ENCODE measurements at places on chromosomes 6 and 20.

- no peak for DNase-seq
These were observed 55.6 kb upstream of the BEND6 start for GRCh38 chr6:56899311-56899710.

- no peak for DNase-seq
These were observed 27.8 kb upstream of the MYCT1 start for GRCh38 chr6:152669895-152670294.

DNA sequence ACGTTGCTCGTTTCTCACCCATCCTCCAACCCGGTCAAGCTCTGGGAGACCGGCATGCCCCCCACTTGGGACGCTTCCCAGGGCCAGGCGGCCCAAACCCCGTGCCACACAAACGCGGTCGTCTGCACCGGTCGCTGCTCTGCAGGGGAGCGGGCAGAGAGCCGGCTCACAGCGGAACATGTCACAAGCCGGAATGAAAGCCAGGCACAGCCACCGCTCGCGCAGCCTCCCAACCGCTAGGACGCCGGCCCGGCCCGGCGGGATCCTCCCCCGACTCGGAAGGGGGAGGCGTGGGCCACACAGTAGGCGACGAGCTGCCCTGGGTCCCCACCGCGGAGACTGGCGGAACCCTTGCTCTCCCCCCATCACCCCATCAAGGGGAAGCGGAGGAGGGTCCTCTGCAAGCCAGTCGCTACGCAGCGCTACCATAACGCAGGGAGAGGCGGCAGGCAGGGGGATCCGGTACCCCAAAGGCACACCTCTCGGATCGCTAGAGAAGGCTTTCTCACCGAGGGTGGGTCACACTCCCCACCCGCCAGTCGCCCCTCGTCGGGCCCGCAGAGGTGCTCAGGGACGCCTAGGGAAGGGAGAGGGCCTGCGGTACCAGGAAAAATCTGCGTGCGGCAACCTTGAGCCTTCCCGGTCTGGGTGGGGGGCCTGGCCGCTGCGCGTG lies 768.4 kb upstream of the DEFB115 start:
- no peak for DNase-seq

- no peak for DNase-seq
These were observed 31.4 kb downstream of the TBC1D32 start for GRCh38 chr6:121302882-121303281.

DNA sequence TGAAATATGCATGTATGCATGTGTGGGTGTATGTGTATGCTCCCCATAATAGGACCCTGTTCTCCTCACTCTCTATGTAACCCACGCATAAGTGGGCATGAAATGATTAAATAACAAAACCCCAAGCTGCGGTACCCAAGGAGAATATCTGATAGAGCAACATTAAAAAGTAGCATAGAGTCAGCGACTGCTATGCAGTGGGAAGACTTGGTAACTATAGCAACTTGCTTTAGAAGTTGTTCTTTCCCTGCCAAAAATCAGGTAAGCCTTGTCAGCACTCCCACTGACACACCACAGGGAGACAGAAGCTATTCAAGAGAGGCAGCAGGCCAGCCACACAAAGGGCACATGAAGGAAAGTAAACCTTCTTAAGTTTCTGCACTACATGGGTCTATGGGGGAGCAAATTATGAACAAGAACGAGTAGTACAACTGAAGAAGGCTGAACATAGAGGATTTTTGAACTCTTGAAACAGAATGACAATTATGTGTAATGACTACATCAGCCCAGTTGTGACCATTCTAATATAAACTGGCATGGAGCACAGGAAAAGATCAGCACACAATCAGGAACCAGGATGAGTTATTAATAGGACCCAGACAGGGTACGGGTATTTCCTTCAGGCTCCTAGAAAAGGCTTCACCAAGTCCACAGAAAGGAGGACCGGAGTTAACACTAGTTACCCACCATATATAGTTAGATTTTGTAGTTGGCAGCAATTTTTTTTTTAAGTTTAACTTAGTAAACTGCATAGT lies 89.9 kb downstream of the GPR6 start:
- no peak for DNase-seq

DNA sequence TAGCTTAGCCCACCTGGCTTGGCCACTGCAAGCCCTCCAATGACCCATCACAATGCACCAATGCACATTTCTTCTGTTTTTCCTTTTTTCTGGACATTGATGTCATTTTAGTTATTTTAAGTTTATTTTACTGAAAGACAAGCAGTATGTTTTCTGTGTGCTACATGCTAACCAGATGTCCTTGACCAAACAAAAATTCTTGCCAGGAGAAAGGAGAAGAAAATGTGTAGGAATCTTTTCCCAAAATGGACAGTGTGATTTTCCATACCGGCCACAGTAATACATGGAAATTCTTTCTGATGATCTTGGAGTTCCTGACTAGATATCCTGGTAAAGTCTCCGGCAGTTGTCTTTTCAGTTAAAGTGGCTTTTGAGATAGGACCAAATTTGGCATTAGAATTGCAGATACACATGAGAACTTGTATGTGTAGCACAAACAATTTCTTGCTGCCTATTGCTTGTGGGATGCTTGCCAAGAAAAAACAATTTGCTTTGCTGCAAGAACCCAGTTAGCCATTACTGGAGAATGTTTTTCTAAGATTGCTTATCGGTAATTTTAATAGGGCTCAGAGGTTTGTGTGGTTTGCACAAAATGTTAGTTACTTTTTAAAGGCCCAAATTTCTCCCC lies 696.5 kb upstream of the CITED2 start:
- DNase-seq = no peak

- no peak for DNase-seq
These were observed 20.9 kb downstream of the COL9A3 start for GRCh38 chr20:62837790-62838127.

DNA sequence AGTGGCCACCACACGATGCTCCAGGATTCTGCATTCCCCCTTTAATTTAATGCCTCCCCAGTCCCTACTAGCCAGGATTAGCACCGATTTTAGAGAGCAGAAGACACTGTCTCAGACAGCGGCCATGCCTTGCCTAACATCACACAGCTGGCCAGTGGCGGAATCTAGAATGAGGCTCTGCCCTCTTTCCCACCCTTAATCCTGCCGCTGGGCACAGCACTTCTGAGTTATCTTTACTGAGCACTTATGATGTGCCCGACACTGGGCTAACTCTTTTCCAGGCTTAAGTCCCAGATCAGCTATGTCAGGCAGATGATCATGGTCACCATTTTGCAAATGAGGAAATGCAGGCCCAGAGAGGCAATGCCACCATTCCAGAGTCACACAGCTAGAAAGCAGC lies 5.6 kb upstream of the BPIFA2 start:
- DNase-seq = no peak

DNA sequence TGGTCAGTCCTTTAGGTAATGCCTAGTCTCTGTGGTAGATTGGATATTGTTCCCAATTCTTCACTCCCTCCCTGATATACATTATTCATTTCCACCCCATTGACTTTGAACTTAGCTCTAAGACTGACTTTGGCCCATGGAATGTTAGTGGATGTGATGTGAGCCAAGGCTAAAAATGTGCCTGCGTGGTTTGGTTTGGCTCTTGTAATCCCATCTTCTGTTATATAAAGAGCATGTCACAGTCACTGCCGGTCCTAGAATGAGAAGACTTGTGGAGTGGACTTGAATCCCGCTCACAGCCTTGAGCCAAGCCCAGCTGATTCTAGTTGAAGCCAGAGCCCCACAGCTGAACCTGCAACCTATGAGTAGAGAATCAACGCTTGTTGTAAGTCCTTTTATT lies 23.6 kb upstream of the DNAAF9 start:
- DNase-seq = no peak

DNA sequence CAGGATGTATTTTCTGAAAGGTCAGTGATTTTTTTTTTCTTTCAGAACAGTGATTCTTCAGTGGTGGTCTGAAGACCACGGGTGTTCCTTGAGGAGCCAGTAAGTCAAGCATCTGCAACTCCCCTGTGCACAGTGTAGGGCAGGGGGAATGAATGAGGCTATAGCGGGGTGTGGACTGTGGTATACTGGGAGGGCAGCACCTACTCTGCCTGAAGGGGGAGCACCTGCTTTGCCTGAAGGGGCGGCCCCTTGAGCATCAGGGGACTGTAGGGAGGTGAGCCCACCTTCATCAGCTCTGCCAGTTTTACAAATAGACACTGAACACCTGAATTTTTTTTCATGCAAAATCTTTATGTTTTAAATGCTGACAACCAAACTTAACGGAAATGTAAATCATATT lies 77.5 kb upstream of the RIPOR2 start:
- no peak for DNase-seq

- no peak for DNase-seq
These were observed 591 bp downstream of the VWA7 start for GRCh38 chr6:31776485-31776988.

DNA sequence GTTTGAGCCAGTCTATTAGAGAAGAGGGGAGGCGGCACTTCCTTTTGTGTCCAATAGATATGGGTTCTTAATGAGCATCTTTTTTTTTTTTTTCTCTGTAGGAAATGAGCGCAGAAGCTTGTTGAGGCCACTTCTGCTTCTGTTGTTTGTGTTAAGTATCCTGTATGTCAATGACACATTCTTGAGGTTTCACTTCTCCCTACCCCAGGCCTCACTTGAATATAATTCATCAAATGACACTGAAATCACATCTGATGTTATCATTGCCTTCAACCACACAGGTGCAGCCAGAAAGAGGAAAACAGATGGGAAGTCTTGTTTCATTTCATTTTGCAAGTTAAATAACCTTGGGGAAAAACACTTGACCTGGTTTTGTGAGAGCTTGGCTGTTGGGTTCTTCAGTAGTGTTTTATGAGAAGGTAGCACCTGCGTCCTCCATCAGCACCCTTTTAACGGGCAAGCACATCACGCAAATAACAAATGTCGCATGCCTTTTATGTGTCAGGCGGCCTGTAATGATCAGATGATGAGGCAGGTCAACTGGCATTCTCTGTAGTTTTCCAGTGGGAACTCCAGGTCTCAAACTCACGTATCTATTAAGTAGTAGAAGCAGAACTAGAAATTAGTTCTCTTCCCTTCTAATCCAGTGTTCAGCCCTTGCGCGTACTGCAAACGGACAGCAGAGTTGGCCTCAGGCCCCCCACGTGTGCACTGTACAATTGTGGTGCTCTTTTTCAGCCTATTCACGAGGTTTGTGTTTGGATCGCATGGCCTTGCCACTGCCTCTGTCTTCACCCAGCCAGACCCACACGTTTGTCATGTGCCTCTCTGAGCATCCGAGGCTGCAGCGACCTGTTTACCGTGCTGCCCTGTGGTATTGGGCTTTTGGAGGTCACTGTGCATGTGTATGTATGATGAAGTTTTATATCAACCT lies 23.5 kb downstream of the PLEKHG1 start:
- no peak for DNase-seq

GRCh38 chr20:52496191-52496590 lies 304.6 kb upstream of the ZFP64 start:
- no peak for DNase-seq

- no peak for DNase-seq
These were observed 15.0 kb upstream of the MYMX start for GRCh38 chr6:44201638-44202303.

DNA sequence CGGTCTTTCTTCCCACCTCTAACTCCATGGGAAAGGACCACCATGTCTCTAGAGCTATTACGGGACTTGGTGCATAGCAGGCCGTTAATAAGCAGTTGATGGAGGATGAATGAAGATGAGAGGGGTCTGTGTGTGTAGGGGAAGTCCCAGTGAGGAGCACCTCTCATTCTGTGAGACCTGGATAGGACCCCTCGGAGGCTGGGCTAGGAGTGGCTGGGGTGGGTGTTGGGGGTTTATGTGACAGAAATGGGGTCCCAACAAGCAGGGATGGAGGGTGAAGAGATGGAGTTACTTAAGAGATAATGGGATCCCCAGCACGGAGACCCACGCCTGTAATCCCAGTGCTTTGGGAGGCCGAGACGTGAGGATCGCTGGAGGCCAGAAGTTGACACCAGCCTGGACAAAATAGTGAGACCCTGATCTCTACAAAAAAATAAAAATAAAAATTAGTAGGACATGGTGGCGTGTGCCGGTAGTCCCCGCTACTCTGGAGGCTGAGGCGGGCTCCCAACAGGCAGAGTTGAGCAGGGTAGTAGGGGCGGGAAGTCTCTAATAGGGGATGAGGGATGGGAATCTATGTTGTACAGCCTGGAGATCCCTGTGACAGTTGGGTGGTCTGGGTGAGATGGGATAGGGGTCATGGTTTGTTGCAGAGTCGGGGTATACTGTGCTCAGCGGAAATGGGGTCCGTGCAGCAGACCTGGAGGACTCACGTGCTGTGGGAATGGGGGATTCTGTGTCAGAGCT lies 677 bp upstream of the ZNF341 start:
- DNase-seq = no peak

GRCh38 chr20:1394686-1395085 lies 1.8 kb upstream of the FKBP1A start:
- DNase-seq = no peak

GRCh38 chr6:112184951-112185350 lies 69.4 kb downstream of the LAMA4 start:
- no peak for DNase-seq

- DNase-seq = no peak
These were observed 88.0 kb upstream of the MANEA start for GRCh38 chr6:95489185-95489863.

- no peak for DNase-seq
These were observed 587 bp downstream of the IP6K3 start for GRCh38 chr6:33746036-33746600.

- no peak for DNase-seq
These were observed 385.7 kb upstream of the MMS22L start for GRCh38 chr6:97668716-97669115.

DNA sequence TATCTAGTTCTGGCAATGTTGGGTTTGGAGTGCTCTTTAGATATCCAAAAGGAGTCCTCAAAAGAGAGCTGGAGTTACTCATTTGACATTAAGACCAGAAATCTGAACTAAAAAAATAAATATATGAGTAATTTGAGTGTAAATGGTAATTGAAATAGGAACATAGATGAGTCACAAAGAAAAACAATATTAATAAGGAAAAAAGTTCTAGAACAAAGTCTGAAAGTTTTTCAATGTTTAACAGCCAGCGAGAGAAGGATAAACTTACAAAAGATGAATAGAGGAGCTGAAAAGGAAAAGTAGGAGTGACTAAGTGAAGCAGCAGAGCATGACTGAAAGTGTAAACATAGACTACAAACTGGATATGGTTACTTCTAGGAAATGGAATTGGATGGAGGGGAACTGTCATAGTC lies 46.8 kb downstream of the EPM2A start:
- no peak for DNase-seq

DNA sequence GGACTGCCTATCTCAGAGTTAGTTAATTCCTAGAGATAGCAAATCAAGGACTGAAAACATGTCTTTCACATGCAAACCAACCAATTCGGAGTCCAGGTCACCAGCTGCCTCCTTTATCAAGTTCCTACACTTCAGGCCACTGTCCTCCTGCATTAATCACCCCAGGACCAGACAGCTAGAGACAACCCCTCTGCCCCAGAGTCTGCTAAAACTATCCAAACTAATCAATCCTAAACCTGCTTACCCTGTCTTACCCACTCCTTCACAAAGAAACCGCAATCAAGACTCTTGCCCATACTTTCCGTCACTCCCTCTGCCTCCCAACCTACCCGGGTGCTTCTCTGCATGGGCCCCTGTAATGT lies 207.0 kb downstream of the HIVEP2 start:
- DNase-seq = no peak

Data from activated CD4-positive, alpha-beta T cell treated with anti-CD3 and anti-CD28 coated beads, Interleukin-2, amount 10 ng/mL, durations not matched to agents 7 days and 5 days (primary cell).